ENCODE measurements at places on chromosomes 12 and 14.
A peak's percentile ranks its signal among the peaks of the same experiment; 100 is the strongest.

GRCh38 chr14:72892103-72892878 lies 1.6 kb downstream of the DPF3 start:
- DNase-seq = no peak

GRCh38 chr12:6548966-6549683 lies 6.7 kb downstream of the IFFO1 start:
- no peak for DNase-seq

GRCh38 chr14:69822456-69822855 lies 25.4 kb upstream of the SLC10A1 start:
- no peak for DNase-seq

GRCh38 chr12:85829391-85829790 lies 6.8 kb downstream of the RASSF9 start:
- no peak for DNase-seq

- no peak for DNase-seq
These were observed 166.3 kb upstream of the RTL1 start for GRCh38 chr14:101069666-101070362.

DNA sequence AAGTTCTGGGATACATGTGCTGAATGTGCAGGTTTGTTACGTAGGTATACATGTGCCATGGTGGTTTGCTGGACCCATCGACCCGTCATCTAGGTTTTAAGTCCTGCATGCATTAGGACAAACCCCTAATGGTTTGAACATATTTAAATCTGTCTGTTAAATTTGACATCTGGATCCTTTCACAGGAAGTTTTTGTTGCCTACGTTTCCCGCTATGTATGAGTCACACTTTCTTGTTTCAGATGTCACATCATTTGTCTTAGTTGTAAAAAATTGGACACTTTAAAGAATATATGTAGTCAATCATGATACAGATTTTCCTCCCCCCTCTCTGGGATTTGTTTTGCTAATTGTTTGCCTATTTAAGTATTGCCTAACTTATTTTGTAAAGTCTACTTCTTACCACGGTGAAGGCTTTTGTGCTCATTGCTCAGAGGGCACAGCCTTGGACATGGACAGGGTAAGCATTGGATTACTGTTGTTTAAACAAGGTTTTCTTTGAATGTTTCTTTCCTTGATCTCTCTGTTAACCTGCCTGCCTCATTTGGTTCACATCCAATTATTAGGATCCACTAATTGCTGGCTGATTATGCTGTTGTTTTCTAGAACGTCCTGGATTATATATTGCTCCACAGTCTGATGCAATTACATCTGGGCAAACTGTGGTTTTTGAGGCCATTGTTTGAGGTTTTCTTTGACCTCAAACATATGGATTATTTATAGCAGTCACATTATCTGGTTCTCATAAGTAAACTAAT lies 1441.4 kb downstream of the AACS start:
- DNase-seq = no peak

DNA sequence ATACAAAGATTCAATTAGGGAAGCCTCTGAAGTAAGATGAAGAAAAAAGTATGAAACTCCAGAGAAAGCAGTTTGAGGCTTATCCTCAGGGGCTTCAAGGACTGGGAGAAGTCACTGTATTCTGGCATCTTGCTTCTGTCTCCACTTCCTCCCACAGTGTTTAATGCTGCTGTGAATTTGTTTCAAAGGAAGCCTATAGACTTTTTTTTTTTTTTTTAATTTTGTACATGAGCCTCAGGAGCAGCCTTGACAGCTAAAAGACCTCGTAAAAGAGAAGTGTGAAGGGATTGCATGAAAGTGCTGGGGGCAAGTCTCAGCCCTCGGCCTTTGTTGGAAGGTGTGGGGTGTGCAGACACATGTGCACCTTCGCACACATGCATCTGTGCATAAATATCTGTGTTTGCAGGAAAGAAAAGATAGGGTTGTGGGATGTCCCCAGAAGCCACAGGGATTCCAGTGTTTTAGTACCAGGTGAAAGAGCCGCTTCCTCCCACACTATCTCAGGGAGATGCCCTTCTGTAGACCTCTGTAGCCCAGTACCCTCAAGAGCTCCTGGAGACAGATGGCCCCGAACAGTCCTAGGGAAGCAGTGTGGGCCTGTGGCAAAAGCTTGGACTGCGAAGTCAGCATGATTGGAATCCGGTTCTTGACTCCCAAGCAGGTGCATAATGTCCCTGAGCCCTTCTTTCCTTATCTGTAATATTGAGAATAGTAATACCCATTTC lies 193.5 kb upstream of the BCL2L14 start:
- DNase-seq = no peak

DNA sequence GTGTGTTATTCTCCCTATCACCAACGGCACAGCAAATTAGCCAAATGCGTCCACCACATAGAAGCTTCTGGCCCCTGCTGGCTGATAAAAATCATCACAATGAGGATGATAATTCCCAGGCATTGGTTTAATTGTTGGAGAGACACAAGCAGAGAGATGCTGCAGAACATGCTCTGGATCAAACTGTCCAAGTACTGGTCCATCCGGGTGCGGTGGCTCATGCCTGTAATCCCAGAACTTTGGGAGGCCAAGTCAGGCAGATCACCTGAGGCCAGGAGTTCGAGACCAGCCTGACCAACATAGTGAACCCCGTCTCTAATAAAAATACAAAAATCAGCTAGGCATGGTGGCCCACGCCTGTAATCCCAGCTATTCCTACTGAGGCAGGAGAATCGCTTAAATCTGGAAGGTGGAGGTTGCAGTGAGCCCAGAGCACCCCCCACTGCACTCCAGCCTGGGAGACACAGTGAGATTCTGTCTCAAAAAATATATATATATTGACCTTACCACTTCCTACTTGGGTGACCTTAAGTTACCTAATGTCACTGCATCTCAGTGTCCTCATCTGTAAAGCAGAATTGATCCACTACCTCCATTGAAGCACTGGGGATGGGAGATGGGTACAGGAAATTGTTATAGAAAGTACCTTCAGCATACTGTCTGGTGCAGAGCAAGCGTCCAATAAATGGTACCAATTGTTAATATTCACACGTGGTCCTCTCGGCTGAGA lies 83.7 kb upstream of the EGLN3 start:
- DNase-seq = no peak

DNA sequence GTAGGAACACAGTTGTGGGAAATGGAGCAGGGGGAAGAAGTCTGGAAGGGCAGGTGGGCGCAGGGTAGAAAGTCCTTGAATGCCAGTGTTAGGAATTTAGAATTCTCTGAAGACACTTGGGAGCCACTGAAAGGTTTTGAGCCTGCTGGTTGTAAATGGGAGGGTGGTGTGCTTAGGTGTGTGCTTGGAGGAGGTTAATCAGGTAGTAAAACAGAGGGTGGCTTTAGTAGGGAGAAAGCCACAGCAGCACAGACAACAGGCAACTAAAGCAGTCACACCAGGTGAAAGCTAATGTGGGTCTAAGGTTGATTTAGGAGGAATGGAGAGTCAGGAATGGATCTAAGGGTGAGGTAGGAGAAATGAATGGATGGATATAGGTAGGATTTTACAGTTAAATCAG lies 385.0 kb downstream of the ZFP36L1 start:
- no peak for DNase-seq

- DNase-seq = no peak
These were observed 23.3 kb downstream of the CLEC1A start for GRCh38 chr12:10075451-10075850.

- no peak for DNase-seq
These were observed 1.0 kb downstream of the ORMDL2 start for GRCh38 chr12:55818886-55819285.

DNA sequence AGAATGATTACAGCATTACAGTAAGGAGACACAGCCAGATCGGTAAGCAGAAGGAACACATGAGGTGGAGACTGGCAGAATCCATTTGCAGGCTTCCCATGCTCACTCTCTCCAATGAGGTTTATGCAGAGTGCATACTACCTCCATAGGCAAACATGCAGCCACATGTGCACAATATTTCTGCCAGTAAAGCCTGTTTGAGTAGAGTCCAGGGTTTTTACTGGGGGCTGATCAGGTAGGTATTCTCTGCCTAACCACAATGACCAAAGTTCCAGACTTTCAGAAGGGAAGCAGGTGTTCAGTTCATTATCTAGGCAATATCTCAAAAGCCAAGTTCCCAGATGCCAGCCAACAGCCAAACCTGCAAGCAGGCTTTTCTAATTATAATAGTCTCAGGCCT lies 31.1 kb downstream of the INTS13 start:
- DNase-seq = peak; percentile 64

- DNase-seq = no peak
These were observed 38.0 kb upstream of the CCDC60 start for GRCh38 chr12:119296535-119296934.

DNA sequence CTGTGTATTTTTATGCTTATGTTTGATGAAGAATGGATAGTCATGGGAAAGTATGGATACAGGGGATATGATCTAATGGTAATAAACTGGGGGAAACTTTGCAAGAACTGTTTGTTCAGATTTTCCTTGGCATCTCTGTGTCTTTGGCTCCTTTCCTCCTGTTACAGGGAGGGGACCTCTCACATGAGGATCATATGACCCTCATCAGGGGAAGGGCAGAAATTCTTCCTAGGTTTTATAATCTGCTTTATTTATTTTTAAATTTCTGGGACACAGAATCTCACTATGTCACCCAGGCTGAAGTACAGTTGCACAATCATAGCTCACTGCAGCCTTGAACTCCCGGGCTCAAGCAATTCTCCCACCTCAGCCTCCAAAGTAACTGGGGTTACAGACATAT lies 526.5 kb downstream of the CCER1 start:
- no peak for DNase-seq

GRCh38 chr12:16568873-16569272 lies 37.1 kb downstream of the LMO3 start:
- DNase-seq = no peak

- DNase-seq = no peak
These were observed 156.1 kb downstream of the KICS2 start for GRCh38 chr12:64065881-64066451.

GRCh38 chr14:101734246-101734847 lies 27.2 kb upstream of the PPP2R5C start:
- no peak for DNase-seq

DNA sequence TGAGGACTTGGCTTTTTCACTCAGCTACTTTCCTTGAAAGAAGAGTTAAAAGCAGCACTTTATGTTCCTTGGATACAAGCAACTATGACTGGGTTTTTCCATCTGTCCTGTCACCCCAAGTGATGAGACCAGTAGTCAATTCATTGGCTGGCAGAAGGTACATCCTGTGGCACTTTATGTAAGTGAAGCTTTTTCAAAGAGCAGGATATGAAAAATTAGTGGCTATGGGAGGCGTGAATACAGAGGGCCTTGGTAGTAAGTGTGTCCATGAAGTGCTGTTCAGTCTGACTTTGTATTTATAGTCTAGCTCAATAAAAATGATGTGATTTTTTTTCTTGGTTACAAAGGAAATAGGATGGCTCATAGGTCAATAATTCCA lies 68.8 kb downstream of the DRAM1 start:
- DNase-seq = no peak

DNA sequence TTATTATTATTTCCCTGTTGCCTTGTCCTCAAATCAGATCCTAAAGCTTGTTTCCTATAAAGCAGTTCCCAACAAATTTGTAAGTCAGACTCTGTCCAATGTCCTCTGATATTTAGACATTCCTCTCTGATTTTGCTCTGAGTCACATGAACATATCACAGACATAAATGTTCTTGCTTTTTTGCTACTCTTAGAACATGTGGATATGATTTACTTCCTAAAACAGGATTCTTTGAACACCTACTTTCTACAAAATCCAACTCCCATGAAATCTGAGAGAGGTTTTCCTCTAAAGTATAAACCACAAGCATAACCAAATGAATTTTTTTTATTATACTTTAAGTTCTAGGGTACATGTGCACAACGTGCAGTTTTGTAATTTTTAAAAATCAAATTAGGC lies 181.3 kb upstream of the SLC38A2 start:
- DNase-seq = no peak

GRCh38 chr14:54737132-54737711 lies 165.4 kb downstream of the GCH1 start:
- no peak for DNase-seq

GRCh38 chr12:30764251-30764650 lies 9.5 kb upstream of the CAPRIN2 start:
- DNase-seq = no peak

DNA sequence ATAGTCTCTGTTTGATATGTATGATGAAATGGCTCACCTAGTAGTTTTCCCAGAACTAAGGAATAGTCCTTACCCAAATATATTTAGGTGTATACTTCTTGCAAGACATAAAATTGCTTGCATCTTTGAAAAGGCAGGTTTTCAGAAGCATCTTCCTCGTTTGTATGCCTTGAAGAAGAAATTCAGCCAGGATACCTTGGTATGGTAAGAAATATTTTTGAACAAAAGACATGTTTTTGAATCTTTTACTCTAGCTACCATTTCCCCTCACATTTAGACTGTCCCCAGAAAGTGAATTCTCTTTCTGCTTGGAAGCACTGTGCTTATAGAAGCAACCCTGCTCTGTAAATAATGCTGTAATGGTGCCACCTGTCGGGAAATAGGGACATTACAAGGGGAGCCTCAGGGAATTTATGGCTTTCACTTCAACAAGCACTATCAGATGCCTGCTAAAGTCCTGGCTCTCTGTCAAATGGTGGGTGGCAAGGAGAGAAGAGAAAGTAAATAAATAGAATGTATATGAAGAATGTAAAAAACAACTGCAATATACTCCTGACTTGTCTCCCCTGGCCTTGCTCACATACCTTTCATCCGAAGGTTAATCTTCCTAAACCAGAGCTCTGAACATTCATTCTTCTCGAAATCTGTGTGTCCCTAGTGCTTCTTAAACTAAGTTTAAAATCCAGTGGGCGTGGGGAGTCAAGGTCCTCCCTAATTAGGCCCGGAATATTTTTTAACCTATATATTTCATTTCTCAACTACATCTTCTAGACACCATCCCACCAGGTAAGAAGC lies 6.1 kb downstream of the CCDC184 start:
- peak; percentile 9 for DNase-seq

DNA sequence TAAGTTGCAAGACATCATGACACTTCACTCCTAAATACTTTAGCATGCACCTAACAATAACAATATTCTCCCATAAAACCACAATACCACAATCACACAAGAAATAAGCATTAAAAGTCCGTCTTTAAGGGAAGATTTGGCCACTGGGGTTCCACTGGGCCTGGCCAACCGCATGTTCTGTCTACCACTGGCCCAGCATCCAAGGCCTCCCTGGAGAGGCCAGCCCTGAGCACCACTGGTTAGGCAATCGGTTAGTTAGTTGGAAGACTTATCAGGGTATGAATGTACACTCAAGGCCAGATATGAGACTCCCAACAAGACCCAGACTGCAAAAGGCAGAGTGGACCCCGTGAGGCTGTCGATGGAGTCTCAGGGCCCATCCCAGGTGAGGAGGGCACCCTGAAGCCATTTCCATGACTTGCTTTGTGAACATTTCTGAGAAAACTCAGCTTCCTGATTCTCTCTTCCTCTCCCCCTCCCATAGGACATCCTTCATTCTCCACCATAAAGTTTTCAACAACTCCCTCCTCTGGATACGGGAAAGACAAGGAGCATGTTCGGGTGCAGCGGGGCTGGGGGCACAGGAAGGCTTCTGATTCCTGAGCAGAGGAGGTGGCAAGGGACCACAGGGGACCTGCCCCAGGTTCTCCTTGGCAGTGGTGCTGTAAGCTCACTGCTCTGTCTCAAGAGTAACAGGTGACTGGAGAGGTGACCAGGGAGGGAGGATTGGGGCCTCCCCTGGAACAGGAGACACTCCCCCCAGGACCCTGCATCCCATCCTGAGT lies 5.9 kb downstream of the PXN start:
- DNase-seq = no peak

GRCh38 chr14:50021261-50022031 lies 94.9 kb downstream of the VCPKMT start:
- no peak for DNase-seq

Measured in DMS 273 treated with DMSO at 0.1 percent for 48 hours (cell line).